ENCODE measurements at places on chromosomes 16 and 17.

DNA sequence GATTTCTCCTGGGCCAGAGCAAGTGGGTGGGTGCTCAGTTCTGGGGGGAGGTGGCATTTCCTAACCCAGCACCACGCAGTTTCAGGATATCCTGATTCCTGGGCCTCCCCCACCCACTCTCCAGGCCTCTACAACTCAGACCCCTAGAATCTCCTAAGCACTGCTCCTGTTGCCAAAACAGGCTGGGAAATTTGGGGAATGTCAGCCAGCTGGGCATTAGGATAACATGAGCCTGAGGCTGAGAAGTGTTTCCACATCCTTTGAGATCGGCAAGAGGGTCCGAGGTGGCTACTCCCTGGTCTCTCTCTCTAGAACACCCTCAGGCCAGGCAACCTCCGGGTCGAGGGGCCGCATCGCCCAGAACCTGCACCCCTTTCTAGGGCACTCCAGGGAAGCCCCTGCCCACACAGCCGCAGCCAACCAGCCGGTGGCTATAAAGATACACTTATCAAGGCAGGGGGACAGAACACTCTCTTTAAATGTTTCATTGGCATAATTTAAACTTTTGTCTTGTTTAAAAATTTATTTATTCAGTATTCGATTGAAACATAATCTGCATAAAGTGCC, 23.6 kb downstream of the TBC1D16 start:
- H3K4me3 ChIP-seq: no peak overlapping the region
- H3K27ac ChIP-seq: no peak overlapping the region
- no peak for DNase-seq

GRCh38 chr17:9230346-9230745, 209.0 kb downstream of the NTN1 start:
- no peak overlapping the region for H3K4me3 ChIP-seq
- H3K27me3 ChIP-seq: no peaks in the 10 kb centered on the region
- DNase-seq: no peak
- H3K36me3 ChIP-seq: no peaks in the 10 kb centered on the region
- H3K27ac ChIP-seq: no peak overlapping the region

DNA sequence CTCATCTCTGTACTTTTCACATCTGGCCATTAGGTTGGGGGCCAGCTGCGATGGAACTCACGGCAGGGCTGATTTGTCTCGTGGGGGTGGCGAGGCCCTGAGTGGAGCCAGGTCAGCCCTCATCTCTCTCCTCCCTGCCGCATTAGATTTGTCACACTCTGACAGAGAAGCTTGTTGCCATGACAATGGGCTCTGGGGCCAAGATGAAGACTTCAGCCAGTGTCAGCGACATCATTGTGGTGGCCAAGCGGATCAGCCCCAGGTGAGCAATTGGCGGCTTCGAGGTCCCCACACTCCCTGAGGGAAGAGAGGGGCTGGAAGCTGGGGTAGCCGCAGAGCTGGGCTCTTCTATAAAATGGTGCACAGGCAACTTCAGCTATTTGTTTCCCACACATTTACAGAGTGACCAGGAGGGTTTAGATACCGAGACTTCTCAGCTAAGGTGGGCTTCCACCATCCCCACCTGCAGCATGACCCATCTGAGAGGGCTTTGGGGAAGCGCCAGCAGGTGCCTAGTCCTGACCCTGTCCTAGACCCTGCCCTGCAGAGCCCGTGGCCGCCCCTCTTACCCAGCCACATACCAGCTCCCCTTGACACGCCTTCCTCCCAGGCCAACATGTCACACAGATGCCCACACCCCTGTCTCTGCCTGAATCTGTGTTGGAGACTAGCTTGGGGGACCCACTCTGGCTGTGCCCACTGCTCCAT, 8.4 kb downstream of the TMEM98 start:
- H3K27me3 ChIP-seq: no peaks in the 10 kb centered on the region
- no peak for DNase-seq
- H3K4me3 ChIP-seq: no peak overlapping the region
- H3K36me3 ChIP-seq: peaks cover 27% of the 10 kb centered on the region
- H3K27ac ChIP-seq: no peak overlapping the region
- no peaks in the 10 kb centered on the region for H3K4me1 ChIP-seq

- no peaks in the 10 kb centered on the region for H3K36me3 ChIP-seq
- no peak within 1 kb of the TSS for H3K4me3 ChIP-seq
- H3K4me1 ChIP-seq: no peaks in the 10 kb centered on the region
- no peak within 1 kb of the TSS for H3K27ac ChIP-seq
These were observed at the start of gene CES1 for GRCh38 chr16:55832773-55833691. CES1 (minus strand) TSS chr16:55833096; CDS start chr16:55833055, 41 bp downstream.

GRCh38 chr16:28188085-28188916, 23.5 kb downstream of the XPO6 start:
- no peaks in the 10 kb centered on the region for H3K4me1 ChIP-seq
- H3K27ac ChIP-seq: no peak overlapping the region
- H3K36me3 ChIP-seq: peaks cover 18% of the 10 kb centered on the region
- DNase-seq: no peak
- H3K4me3 ChIP-seq: no peak overlapping the region

DNA sequence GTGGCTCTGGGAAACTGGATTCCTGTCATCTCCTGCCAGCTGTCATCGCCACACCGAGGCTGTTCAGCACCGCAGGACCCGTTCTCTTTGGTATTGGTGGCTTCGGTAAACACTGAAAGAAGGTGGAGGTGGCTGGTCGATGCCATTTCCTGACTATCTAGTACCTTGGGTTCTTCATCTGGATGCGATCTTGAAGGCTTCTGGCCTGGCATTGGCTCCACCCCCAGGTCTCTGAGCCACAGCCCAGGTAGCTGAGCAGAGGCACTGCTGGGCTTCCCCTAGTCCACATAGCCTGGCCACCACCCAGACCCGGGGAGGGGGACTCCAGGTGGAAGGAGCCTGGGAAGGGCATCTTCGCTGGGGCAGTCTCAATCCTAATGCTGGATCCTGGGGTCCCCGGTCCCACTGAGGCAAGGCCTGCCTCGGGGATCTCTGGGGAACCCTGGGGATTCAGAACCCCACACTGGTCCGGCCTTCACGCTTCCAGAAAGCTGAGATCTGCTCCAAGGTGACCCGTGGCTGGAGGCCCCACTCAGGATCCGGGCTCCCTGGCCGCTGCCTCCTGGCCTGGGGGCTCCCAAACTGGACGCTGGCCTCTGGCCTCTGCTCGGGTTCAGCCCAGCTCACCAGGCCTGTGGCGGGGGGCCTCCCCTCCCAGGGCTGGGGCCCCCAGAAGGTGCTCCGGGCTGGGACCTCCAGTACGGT, 1.8 kb downstream of the C16orf54 start:
- no peak for DNase-seq
- H3K4me1 ChIP-seq: no peaks in the 10 kb centered on the region
- H3K4me3 ChIP-seq: no peak overlapping the region
- no peak overlapping the region for H3K27ac ChIP-seq
- H3K36me3 ChIP-seq: no peaks in the 10 kb centered on the region

DNA sequence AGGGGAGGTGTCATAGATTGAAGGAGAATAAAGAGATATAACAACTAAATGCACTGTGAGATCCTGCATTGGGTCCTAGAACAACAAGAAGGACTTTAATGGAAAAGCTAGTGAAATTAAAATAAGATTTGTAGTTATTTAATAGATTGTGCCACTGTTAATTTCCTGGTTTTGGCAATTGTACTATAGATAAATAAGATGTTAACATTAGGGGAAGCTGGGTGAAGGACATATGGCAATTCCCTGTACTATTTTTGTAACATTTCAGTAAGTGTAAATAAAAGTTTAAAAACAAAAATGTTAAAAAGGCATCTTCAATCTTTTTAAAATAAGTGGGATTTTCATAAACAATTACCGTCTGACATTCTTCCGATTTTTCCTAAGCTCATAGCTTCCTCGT, 258.4 kb upstream of the AXIN2 start:
- DNase-seq: no peak
- no peak overlapping the region for H3K4me3 ChIP-seq
- no peaks in the 10 kb centered on the region for H3K4me1 ChIP-seq

DNA sequence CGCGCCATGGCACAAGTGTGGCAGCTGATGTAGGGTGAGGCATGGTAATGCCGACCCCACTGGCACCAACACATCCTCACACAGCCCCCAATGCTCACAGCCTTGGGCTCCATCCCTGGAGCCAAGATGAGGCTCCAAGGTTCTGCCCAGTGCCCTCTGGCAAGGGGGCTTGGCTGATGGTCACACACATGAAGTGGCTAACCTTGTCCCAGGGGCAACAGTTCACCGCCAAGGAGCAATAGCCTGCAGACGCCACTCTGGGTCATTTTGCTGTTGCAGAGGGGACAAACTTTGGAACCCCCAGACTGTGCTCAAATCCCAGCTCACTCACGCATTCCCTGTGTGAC, 26.8 kb downstream of the TNFRSF13B start:
- DNase-seq: no peak
- H3K4me3 ChIP-seq: no peak overlapping the region

DNA sequence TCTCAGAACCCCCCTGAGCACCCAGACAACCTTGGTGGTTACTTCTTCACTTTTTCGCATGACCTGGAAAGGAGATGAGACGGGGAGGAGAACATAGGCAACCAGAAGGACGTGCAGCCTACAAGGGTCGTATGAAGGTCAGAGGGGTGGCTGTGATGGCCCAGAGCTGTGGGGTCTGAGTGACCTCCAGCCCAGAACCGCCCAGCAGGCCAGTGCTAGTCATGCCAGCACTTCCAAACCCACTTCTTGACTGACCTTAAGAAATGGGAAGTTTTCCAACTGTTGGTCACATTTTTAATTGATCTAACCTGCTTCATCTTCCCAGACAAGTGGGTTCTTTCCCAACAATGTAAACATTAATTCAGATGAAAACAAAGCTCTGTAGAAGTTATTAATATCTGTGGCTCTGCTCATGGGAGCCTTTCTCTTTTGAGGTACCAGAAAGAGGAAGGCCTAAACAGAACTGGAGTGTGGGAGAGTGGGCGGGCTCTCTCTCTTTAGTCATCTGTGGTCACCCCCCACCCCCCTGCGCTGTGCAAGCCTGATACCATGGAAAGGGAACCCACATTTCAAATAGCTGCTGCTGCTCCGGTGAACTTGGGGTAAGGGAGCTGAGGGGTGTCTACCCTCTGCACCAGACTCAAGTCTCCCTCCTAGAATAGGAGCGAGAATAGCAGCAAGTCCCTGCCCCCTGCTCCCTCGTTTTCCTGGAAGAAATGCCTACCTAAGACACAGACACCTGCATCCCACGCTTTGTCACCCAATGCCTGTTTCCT, 101.6 kb downstream of the RAB11FIP4 start:
- DNase-seq: no peak
- no peaks in the 10 kb centered on the region for H3K36me3 ChIP-seq
- H3K27ac ChIP-seq: no peak overlapping the region
- no peaks in the 10 kb centered on the region for H3K4me1 ChIP-seq
- peaks cover 2% of the 10 kb centered on the region for H3K27me3 ChIP-seq

- no peak overlapping the region for H3K27ac ChIP-seq
- no peaks in the 10 kb centered on the region for H3K4me1 ChIP-seq
- no peaks in the 10 kb centered on the region for H3K36me3 ChIP-seq
- no peak overlapping the region for H3K4me3 ChIP-seq
- DNase-seq: no peak
These were observed 98.6 kb downstream of the CDH8 start for GRCh38 chr16:61937646-61938045.

DNA sequence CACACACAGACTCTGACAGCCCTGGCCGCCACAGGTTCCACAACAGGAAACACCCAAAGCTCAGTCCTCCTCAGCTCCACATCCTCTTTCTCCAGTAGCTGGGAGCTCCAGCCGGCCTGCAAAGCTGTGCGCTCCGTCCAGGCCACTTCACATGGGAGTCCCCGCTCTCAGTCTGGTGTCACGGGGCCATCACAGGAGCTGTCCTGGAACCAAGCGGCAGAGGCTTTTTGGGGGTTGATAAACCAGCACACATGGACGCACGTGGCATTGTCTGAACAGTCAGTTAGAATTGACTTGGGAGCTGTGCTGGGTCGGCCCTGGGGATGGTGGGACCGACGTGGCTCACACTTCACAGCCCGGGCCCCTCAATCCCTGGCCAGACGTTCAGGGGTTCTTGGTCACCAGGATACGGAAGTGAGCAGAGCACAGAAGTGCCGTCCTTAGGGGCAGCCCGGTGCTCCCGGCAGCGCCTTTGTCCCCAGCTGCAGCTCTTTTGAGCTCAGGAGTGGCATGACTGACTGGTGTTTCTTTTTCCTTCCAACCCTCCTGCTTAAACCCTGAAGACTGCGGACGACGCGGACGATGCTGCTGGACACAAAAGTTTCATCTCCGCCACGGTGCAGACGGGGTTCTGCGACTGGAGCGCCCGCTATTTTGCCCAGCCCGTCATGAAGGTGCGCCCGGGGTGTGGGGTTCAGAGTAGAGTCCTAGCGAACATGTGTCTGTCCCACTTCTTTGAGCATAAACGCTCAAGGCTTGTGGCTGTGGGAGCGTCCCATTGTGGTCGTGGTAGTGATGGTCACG, 66.6 kb upstream of the CHMP6 start:
- H3K27ac ChIP-seq: no peak overlapping the region
- peaks cover 12% of the 10 kb centered on the region for H3K36me3 ChIP-seq
- H3K27me3 ChIP-seq: no peaks in the 10 kb centered on the region
- no peak overlapping the region for H3K4me3 ChIP-seq
- DNase-seq: no peak

DNA sequence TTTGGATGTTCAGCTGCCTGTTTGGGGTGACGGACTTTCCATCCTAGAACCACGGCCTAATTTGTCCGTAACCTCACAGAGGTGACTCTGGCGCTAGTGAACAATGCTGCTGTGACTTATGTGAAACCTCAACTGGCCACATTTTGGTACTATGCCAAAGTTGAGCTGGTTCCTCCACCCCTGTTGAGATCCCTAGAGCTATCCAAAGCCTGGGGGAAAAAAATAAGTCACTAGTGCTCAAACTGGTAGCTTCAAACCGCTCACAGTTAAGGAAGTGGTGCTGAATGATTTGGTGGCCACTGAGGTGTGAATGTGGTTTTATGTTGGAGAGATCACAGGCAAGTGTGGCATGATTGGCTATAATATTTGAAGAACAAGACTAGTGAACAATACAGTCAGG, 11.3 kb upstream of the TUBG2 start:
- no peaks in the 10 kb centered on the region for H3K4me1 ChIP-seq
- no peaks in the 10 kb centered on the region for H3K27me3 ChIP-seq
- DNase-seq: peak; percentile 50
- H3K4me3 ChIP-seq: no peak overlapping the region
- H3K27ac ChIP-seq: no peak overlapping the region
- H3K36me3 ChIP-seq: no peaks in the 10 kb centered on the region

- peak; percentile 78 for DNase-seq
- H3K27ac ChIP-seq: no peak overlapping the region
- no peaks in the 10 kb centered on the region for H3K36me3 ChIP-seq
- no peak overlapping the region for H3K4me3 ChIP-seq
- H3K4me1 ChIP-seq: no peaks in the 10 kb centered on the region
- no peaks in the 10 kb centered on the region for H3K27me3 ChIP-seq
These were observed 9.1 kb upstream of the UBB start for GRCh38 chr17:16371742-16372141.

DNA sequence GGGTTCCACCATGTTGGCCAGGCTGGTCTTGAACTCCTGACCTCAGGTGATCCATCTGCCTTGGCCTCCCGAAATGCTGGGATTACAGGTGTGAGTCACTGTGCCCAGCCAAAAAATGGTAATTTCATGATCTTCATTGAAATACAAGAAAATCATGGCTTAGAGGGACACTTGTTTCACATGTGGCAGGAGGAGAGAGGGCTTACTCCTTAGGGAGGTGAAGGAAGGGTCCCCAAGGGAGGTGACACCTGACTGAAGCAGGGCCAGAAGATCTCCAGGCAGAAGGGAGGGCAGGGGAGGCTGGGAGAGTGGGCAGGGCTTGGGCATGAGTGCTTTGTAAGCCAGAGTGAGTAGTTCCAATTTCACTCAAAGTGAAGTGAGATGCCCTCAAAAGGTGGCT, 20.0 kb upstream of the ITGAX start:
- DNase-seq: no peak
- H3K4me1 ChIP-seq: no peaks in the 10 kb centered on the region
- H3K27me3 ChIP-seq: no peaks in the 10 kb centered on the region
- H3K27ac ChIP-seq: no peak overlapping the region
- H3K4me3 ChIP-seq: no peak overlapping the region

All from SJCRH30 (cell line).